Kidney capillary endothelial cell (primary cell): ENCODE measurements at places on chromosomes 11 and 22.
A peak's percentile ranks its signal among the peaks of the same experiment; 100 is the strongest.

GRCh38 chr11:132650969-132651720, 881.2 kb downstream of the OPCML start:
- no peak for DNase-seq

DNA sequence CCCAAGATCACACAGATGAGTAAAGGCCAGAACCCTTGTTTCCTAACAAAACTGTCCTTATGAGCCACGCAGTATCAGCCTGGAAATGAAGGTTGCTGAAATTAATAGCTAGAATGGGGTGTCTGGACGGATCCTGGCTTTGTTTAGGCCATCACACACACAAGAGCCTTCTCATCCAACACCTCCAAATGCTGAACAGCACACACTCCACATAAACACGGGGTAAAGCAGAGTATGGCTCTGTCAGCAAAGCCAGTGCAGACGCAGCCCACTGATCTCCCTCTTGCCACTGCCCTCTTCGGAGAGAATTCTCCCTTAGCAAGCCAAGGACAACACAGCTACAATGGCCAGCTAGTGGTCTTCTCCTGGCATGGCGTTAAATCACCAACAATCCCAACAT, 392.6 kb upstream of the SYN3 start:
- DNase-seq = no peak

GRCh38 chr11:3641701-3642070, at the start of gene ART5:
Gene ART5, minus strand, starts transcription at chr11:3641992. Its CDS starts 130 bp downstream, at chr11:3641862.
- no peak for DNase-seq

- peak; percentile 21 for DNase-seq
Observed at GRCh38 chr22:34414467-34415440, 494.5 kb upstream of the LARGE1 start.
